ENCODE measurements at places on chromosomes 13 and 19. TPM values are rescaled to one million over a fixed set of nuclear protein-coding genes. Genes with fewer than 3 reads are reported as not detected.

DNA sequence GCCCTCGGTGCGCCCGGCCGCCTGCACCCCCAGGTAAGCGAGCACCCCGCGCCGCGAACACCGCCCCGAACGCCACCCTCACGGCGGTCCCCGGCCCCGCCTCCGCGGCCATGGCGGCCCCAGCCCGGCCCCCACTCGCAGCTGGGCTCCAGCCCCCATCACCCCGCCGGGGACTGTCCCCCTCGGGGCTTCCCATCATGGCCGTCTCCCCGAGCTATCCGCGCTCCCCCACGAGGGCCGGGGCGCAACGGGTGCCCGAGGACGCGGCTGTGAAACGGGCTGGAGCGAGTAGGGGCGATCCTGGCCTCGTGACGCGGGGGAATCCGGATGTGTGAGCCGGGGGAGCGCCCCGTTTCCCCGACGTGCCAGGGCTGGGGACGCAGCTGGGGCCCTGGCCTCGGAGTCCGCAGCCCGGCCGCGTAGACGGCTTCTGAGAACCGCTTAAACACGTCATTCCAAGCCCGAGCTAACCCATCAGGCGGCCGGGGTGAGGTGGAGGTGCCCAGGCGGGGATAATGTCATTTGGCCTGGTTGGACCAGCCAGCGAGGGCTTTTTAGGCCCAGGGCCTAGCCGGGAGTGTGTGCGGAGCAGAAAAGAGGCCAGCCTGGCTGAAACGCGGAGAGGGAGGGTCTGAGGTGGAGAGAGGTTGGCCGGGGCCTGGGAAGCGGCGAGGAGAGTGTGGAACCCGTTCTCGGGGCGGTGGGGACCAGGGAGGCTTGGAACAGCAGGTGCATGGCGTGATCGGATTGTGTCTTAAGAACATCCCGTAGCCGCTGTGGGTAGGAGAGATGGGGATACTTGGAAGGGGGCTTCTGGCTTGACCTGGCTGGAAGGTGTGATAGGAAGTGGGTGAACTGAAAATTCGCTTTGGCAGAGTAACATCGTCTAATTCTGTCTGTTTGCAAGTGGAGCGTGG lies 550 bp downstream of the CERS4 start:
- DNase-seq = no peak

- DNase-seq = peak; percentile 84
Observed at GRCh38 chr19:40611900-40612698, 10.9 kb downstream of the LTBP4 start.

PALM gene
- 175 TPM for total RNA-seq

POLR1G gene
- total RNA-seq = 7.3 TPM

INSL3 gene
- not detected for total RNA-seq

DNA sequence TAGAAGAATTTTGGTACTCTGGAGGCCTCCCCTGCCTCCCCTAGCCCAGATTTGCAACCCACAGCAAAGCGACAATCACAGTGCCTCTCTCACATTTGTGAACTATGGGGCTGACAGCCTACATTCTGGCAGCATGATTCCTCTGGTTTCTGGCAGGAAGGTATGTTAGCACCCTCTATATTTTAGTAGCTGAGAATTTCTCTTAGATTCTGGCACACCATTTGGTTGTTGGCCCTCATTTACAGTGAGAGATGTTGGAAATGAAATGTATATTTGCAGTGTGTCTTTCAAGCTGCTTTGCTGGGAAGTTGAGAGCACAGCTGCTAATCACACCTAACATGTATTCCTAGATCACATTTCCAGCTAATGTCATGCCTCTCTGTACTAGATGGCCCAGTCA lies 735.0 kb downstream of the FGF9 start:
- DNase-seq = no peak

DNA sequence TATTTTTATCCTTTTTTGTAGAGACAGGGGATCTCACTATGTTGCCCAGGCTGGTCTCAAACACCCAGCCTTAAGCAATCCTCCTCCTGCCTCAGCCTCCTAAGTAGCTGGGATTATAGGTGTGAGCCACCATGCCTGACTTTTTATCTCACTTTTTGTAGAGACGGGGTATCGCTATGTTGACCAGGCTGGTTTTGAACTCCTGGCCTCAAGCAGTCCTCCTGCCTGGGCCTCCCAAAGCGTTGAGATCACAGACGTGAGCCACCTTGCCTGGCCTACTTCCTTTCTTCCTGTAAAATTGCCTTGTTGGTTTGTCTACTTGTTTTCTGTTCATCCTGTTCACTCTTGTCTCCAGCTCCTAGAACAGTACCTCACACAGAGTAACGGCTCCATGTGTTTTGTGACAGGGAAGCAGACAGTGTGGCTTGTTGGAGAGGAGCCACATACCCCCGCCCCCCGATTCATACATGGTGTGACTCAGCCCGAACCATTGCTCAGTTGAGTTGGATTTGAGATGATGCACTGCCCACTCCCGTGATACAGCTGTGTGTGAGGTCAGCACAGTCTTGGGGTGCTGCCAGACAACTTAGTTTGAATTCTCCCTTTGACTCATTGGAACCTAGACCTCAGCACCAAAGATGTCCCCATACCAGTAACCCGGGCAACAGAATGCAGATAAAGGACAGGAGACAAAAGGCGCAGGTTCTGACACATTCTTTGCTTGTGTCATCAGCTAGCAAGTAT lies 34.2 kb downstream of the GPR42 start:
- no peak for DNase-seq

ZNF723 gene
- total RNA-seq = not detected

- DNase-seq = no peak
Observed at GRCh38 chr19:1220976-1221903, 15.7 kb downstream of the STK11 start.

DNA sequence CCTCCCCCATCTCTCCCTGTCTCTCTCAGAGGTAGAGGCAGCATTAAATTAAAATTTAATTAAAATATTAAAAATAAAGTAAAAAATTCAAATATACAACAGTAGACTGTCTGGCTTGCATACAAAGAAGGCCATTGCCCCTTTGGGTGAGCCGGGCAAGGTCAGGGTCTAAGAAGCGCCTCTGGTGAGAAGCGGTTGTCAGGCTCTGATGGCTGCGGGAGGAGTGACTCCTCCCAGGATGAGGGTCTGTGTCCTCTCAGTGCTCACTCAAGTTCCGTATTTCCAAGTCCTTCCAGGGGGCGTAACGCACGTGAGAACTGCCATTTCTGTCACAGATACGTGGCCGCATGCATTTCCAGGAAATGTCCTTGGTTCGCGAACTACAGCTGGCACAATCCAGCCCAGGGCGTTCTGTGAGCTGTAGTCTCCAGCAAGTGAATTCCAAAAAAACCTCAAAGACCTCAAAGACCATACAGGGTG lies 737 bp upstream of the ZNF181 start:
- DNase-seq = no peak

PRODH2 gene
- total RNA-seq = not detected

All from chondrocyte (in vitro differentiated cells).